BJ (cell line): ENCODE measurements at places on chromosomes 4 and X.

DNA sequence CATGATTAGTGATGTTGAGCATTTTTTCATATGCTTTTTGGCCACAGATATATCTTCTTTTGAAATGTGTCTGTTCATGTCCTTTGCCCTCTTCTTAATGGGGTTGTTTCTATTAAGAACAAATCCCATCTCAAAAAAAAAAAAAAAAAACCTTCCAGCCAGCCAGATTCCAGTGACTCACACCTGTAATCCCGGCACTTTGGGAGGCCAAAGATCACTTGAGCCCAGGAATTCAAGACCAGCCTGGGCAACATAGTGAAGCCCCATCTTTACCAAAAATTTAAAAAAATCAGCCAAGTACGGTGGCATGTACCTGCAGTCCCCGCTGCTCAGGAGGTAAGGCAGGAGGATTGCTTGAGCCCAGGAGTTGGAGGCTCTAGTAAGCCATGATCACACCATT lies 5.1 kb downstream of the RAB33B start:
- no peak for DNase-seq

- no peak for DNase-seq
These were observed 242.2 kb upstream of the CTSO start for GRCh38 chr4:156195914-156196313.

GRCh38 chr4:106893395-106893881 lies 142.7 kb downstream of the DKK2 start:
- no peak for DNase-seq

- DNase-seq: no peak
These were observed 174.9 kb upstream of the CTSO start for GRCh38 chr4:156128616-156129015.

DNA sequence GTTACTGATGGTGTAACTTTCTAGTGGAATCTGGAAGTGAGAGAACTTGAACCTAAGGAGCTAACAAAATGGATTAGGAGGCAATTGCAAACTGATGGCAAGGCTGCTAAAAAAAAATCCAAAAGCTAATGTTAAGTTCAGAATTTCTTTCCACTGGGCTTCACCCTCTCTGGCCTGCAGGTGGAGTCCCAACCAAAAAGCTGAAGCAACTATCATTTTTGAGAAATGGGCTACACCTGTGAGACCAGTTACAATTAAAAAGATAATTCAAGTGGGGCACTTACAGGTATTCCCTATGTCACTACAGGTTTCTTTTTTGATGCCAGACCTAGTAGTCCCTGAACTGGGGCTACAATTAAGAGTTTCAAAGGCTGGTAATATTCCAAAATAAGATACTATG lies 142.1 kb upstream of the FTHL17 start:
- no peak for DNase-seq

DNA sequence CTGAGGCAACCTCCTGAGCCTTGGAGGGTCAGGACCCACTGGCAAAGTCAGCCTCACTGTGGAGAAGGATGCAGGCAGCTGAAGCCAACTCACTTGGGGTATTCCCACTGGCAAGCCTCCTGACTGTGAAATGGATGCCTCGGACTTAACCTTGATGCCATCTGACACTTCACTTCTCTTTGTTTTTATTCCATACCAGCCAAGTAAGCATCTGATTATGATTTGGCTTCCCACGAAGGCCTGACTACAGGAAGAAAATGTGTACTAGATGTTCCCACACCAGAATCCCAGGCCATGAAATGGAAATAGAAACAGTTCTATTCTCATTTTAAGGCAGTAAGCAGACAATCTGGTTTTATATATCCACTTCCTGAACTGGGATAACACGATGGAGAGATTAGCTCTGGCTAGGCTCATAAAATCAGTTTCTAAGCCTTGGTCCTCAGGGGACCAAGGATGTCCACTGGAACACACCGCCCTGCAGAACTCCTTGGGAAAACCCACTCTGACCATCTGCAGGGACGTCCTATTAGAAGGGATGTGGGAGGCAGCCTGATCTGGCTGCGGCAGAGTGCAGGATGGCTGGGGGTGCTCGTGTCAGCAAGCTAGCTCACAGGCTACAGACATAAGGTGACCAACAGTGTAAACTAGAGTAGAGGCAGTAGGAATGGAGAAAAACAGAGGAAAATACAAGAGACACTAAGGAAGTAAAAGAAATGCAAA lies 89.3 kb downstream of the TSPAN5 start:
- no peak for DNase-seq

GRCh38 chr4:173039617-173040577 lies 128.7 kb upstream of the GALNT7 start:
- no peak for DNase-seq

- DNase-seq: no peak
These were observed 47.2 kb downstream of the UGT2B11 start for GRCh38 chr4:69167300-69167699.

GRCh38 chr4:147689067-147689466 lies 5.1 kb upstream of the PRMT9 start:
- DNase-seq: no peak

DNA sequence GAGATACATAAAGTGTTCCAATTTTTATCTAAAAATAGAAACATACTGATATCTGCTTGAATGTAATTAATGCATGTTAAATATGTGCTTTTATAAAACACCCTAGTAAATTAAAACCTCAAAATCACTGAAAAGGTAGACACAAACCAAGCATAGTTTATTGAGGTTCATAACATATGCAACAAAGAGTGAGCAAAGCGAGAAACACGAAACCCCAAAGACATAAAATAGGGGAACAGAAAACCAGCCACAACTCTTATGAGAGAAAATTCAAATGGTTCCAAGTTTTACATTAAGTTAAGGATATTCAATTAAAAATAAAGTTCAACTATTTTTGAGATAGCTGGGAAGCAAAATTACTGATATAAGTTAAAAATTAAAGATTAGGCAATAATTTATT lies 336.4 kb upstream of the AGA start:
- no peak for DNase-seq

GRCh38 chrX:55695227-55696018 lies 22.1 kb upstream of the RRAGB start:
- no peak for DNase-seq

GRCh38 chr4:48930654-48931053 lies 24.1 kb upstream of the OCIAD2 start:
- DNase-seq: no peak

- DNase-seq: no peak
These were observed 104.0 kb upstream of the MBNL3 start for GRCh38 chrX:132592880-132593279.

DNA sequence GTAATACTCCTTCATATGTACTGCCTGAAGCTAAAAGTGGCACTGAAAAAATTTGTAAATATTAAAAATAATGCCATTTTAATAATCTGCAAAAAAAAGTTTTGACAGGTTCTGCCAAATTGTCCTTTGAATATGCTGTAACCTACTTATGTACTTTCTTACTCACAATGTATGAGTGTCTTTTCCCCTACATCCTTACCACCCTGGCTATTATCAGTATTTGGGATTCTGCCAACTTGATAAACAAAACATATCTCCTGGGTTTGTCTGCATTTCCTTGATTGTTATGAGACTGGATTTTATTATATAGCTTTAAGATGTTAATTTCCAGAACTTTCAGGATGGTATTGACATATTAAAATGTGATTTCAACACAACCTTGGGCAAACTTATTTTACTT lies 187.9 kb downstream of the CHM start:
- no peak for DNase-seq

DNA sequence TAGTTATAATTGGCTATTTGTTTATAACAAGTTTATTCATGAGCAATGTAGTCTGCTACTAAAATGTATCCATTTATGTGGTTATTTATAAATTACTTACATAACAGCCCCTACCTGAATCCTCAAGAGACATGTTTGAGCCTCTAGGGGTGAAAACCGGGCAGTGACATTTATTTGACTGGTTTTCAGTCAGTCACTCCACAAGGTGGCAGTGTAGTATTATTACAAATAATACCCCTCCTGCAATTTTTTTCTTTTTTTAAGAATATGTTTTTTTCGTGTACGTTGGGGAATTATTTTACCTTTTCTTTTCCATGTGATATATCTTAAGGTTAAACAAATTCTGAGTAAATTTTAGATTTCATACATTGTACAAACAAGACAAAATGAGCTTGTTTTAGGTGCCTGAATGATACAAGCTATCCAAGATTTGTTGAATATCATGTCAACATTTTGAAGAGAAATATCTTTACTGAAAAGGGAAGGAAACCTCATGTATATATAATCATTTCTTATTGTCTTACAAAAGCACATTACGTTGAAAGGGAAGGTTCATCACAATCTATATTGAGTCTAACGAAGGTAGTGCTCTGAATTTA lies 598.7 kb upstream of the TECRL start:
- no peak for DNase-seq

DNA sequence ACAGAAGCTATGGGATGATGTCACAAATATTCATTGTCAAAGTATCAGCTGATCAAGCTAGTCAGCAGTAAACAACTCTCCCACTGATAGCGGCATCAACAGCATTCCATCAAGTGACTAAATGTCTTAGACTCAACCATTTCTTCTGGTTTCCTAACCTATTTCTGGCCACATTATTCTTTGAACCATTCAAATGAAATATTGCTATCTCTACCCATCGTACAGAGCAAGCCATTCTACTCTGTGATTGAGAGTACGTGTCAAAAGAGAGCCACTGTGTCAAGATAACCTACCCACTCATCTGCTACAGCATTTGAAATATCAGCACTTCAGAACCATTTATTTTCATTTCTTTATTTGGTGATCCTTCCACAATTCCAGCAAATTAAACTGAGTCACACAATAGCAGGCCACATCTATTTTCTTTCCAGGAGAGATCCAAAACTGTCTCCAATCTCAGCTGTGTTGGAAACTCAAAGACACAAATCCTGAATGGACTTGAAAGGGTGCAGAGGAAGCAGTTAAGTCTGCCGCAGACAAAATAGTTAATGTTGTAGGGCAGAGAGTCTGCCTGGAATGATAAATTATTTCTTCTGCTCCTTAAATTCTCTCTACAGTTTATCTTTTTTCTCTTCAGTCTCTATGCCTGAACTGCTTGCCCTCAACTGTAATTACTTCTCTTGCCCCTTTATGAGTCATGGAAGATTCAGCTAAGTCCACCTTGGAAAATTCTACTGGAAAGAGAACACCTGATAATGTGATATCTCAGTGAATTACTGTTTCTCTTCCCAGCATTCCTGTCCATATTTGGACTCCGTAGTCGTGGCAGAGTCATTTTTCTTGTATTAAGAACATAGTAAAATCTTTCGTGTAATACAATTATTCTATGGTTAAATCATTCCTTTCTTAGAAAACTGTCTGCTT lies 364.8 kb downstream of the PDGFC start:
- DNase-seq: no peak

DNA sequence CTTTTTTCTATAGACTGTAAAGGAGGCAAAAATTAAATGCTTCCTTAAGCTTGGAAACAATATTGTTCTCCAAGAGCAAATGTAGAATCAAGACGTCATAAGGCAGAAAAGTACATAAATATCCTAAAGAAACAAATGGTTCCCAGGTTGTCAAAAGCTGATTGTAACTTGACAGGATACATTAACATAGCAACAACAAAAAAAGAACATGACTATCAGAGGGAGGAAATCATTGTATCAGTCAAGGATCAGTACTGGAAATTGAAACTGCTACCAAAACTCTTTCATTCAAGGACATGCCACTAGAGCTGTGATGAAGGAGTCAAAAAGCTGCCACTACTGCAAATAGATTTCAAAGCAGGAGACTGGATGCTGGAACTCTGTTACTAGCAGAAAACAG lies 168.3 kb downstream of the BTC start:
- DNase-seq: no peak

DNA sequence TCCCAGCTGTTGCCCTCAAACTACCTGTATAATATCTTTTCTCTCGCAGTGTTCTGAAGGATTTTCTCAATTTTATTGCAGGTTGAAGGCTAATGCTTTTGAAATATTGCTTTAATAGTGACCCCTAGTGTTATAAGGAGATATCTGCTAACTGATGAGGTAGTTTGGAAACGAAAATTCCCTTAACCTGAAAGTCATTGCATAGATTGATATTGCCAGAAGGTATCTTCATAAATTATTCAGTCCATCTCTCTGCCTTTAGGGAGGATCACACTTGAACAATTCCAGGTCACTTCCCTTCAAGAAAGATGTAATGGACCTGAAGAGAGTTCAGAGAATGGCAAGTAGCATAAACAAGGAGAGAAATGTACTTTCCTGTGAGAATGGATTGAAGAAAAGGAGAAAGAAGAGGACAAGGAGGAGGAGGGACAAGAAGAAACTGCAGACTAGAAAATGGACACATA lies 44.1 kb downstream of the TIGD4 start:
- no peak for DNase-seq

DNA sequence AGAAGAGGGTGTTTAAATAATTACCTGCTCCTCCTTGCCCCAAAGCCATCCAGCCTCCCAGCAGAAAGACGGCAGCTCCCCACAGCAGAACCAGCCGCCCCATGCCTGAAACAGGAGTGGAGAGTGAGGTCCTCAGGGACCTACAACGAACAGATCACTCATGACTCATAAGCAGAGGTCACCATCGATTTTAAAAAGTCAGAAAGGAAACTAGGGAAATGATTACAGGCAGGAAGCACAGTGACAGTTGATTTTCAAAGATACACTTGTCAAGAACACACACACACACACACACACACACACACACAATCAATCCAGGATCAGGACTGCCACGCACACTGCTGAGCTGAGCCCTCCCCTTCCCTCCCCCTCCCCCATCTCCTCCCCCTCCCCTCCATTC lies at the start of gene CRLF2:
Gene CRLF2, minus strand, starts transcription at position 118 of the 400 bp plus-strand sequence. Its CDS starts 15 bp downstream, at position 103.
- DNase-seq: no peak

GRCh38 chrX:122626871-122627270 lies 557.2 kb upstream of the GRIA3 start:
- no peak for DNase-seq

DNA sequence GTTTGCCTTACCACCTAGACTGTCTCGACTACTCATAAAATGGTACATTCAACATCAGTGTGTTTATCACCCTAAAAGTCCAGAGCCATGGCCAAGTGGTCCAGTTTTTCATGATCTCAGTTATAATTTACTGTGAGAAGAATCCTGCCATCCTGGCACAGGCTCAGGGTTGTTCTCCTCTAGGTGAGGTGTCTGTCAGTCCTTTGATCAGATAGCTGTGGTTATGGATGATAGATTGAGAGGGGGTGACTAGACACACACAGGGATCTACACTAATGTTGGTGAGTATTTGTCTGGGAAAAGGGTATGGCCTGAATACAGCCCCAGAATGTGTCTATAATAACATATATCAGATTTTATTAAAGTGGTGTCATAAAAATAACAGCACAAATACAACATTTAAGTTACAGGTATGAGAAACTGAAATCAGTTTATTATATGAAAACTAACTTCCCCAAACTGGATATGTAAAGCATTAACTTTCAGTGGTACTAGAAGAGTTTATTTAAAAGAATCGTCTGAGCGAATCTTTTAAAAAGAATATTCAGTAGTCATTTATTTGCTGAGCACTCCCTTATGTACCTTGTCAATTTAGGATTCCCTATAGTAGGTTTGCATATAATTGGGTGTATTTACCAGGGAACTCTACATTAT lies 93.3 kb downstream of the STIM2 start:
- no peak for DNase-seq

DNA sequence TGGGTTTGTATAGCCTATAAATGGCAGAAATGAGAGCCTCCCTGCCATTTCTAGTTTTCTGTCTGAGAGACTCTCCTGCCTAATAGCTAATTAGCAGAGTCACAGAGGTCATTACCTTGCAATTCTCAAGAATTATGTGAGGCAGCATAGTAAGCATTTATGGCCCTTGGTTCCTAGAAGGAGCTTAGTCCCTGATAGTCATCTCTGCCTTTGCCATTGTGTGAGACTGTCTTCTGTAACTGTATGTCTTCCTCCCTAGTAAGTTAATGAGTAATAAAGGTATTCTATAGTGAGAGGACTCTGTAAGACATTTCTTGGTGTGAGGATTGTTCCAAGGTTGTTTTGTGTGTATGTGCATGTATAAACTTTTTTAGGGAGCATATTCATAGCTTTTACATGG lies 108.7 kb downstream of the AR start:
- DNase-seq: no peak
